Smooth muscle cell of the umbilical artery (primary cell): ENCODE measurements at places on chromosomes 16 and 17. TPM values are rescaled to one million over a fixed set of nuclear protein-coding genes. Genes with fewer than 3 reads are reported as not detected.

Gene GP1BA
- total RNA-seq, result not detected in 2 replicates

Gene LITAFD
- not detected in 2 replicates for total RNA-seq

Gene APOBR
- total RNA-seq, result not detected in 2 replicates

Gene FBXW10B
- total RNA-seq, result 0.30 and 0.92 TPM in 2 replicates

Gene RTN4RL1
- total RNA-seq, result 0.05 TPM in 1 of 2 replicates, not detected in the other
